ENCODE measurements at places on chromosomes 3 and 15.

GRCh38 chr15:77865106-77865610, 212.4 kb downstream of the TBC1D2B start:
- DNase-seq = no peak

DNA sequence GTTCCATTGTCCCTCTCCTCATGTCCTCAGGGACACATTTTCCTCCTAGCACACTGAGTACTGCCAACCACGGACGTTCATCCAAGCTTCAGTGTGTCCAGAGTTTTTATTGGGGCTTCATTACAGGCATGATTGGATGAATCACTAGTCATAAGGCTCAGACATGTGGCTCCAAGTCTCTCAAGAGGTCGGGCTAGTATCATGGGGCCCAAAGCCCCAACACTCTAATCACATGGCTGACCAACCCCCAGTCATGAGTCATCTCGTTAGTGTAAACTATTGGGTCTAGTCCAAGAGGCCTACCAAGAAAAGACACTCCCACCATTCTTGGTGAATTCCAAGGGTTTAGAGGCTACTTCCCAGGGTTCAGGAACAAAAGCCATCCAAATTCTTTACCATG, 4.4 kb downstream of the TERC start:
- DNase-seq = peak; percentile 83

- no peak for DNase-seq
Measured at GRCh38 chr3:161950318-161950868, 453.8 kb downstream of the OTOL1 start.

- no peak for DNase-seq
Measured at GRCh38 chr3:64228110-64228509, 2.8 kb upstream of the PRICKLE2 start.

- DNase-seq = no peak
Measured at GRCh38 chr3:20074226-20075063, 34.2 kb downstream of the KAT2B start.

GRCh38 chr3:175741951-175742350, 882.8 kb downstream of the NAALADL2 start:
- peak; percentile 57 for DNase-seq

- DNase-seq = no peak
Measured at GRCh38 chr3:174336784-174337183, 522.4 kb upstream of the NAALADL2 start.

- DNase-seq = peak; percentile 69
Measured at GRCh38 chr3:190117981-190118380, 2.7 kb downstream of the P3H2 start.

DNA sequence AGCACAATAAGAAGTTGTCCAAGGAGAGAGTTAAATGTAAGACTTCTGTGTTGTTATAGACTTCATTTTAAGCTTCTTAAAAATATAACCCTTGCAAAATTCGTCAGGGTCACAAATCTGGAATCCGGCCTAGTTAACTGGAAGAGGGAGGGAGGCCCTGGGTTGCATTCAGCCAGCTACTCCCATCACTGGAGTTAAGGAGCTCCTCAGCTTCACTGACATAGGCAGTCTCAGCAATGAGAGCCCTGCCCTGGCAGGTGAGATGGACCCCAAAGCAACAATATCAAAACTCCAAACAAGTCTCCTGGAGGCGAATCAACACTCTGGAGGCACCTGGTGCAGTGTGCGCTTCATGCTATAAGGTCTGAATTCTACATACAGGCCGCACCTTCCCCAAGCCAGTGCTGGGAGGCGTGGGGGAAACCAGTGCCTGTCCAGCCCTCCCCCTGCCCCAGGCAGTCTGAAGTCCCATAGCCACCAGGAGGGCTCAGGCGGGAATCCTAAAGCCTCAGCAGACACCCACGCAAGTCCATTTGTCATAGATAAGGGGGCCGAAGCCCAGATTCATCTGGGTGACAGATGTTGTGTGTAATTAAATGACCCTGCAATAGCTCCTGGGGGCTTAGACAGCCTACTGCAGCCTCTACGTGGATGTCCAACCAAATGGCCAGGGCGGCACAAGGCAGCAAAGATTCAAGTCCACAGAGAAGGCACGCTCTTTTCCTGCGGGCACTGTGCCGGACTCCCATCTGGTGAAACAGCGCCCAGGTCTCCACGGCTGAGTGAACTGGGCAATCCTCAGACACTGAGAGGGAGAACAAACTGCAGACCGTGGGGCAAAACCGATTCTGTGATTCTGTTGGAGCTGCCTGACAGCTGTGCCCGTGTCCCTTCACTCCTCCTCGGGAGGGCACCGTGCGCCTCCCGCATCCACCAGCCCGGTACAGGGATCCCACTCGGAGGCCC, 64.9 kb downstream of the ATP10A start:
- DNase-seq = no peak

DNA sequence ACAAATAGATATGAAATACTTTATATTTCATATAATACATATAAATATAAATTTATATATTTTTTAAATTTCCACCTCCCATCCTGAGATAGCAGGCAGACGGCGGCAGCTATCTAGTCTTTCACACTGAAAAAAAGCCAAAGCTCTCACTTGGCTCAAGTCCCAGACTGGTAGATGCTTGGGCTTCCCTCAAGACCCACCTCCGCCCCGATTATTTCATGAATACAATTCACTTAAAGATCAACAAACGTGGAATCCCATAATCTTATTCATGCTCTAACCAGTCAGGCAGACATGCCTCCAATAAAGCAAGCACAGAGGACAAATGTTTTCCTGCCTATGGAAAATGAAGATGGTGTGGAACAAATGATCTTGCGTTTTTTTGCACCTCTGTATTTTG, 275.9 kb upstream of the NR2F2 start:
- DNase-seq = peak; percentile 36

DNA sequence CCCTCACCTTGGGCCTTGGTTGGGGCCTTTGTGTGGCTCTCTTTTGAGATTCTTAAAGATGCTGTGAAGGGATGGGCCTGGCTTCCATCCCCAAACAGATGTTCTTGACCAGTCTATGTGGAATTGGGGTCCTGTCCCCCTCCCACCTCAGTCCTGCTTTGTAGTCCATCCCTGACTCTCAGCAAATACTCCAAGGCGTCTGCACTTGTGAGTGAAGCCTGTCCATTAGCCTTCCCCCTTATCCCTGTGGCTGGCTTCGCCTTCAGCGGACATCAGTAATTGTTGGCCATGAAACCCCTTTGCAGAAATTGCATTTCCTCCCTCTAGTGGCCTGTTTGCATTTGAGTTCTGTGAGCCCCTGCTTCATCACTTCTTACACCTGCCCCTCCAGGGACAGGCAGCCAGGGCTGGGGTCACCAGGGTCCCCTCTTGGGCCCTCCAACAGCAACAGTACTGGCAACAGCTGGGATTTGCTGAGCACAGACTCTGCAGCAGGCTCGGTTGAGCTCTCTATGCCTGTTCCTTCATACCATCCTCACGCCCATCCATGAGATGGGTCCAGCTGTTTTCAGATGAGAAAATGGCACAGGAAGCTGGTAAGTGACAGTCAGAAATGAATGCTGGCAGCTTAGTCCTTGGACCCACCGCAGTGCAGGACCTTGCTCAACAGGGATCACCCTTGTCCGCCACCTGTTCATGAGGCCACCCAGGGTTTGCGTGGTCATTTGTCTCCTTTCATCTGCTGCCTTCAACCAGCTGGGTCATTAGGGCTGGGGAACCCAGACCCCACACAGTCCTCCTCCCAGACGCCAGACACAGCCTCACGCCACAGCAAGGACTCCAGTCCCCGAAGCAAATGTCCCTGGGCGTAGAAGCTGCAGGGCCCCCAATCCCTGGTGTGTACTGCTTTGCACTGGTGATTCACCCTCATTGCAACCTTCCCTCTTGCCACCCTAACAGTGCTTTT, 8.9 kb upstream of the LRRK1 start:
- no peak for DNase-seq

DNA sequence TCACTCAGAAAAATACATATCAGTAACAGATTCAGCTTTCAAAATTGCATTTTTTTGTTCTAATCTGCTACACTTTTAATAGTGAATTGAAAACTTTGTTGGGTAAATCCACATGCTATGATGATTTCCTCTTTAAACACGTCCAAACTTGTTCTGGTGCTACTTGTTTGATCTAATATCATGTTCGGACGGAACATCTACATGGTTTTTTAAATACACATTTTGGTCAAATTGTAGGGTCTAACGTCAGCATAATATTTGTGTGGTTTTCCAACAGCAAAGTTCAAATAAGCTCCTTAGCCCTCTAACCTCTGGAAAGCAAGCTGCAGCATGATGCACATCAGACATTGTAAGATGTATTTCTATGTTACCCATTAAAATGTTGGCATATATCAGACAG, 98.5 kb upstream of the OSTN start:
- DNase-seq = no peak

GRCh38 chr3:57062101-57062631, 1.7 kb downstream of the SPATA12 start:
- DNase-seq = no peak

- DNase-seq = no peak
Measured at GRCh38 chr3:66158933-66159683, 61.7 kb upstream of the SLC25A26 start.

GRCh38 chr3:107674371-107674770, 151.6 kb downstream of the BBX start:
- no peak for DNase-seq

DNA sequence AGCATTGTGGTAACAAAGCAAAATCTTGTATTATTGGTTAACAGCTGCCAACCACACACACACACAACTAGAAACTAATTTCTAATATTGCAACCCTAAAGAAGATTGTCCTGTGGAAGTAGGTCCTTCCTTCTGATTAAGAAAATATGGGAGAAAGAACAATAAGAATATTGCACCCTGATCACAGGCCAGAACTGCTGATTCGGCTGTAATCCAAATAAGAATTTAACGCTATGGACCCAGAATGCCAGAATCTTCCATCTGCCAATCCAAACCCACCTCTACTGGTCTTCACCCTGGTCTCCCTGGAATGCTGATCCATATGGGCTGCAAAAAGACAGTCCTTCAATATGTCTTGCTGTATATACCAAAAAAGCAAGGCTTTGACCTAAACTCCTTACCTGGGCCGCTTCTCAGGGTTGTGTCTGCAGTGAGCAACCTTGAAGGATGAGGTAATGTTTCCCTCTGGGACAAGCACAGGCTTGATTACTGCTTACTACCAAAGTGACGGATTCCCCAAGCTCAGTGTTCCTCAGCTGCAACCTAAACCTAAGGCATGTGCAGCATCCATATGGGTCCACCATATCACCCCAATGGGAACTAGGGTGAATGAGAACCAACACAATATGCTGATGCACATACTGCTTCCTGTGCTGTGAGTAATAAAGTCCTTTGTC, 8.0 kb downstream of the CCDC14 start:
- DNase-seq = no peak

GRCh38 chr3:157110761-157111278, 49.1 kb downstream of the CCNL1 start:
- DNase-seq = no peak

DNA sequence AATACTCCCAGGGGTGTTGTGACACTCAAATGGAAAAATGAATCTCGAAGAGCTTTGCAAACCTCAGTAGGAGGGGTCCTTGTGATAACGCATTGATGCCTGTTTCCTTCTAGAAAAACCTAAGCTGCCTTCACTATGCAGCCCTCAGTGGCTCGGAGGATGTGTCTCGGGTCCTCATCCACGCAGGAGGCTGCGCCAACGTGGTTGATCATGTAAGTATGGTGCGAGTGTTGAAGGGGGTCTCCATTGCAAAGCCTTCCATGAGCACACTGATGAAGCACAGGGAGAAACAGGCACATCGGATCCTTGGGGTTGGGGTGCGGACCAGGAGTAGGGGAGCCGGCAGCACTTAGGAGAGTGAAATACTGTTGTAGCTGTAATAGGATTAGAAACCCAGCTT, 22.3 kb downstream of the ANKDD1A start:
- DNase-seq = no peak

- no peak for DNase-seq
Measured at GRCh38 chr3:138375447-138375846, 27.1 kb downstream of the MRAS start.

DNA sequence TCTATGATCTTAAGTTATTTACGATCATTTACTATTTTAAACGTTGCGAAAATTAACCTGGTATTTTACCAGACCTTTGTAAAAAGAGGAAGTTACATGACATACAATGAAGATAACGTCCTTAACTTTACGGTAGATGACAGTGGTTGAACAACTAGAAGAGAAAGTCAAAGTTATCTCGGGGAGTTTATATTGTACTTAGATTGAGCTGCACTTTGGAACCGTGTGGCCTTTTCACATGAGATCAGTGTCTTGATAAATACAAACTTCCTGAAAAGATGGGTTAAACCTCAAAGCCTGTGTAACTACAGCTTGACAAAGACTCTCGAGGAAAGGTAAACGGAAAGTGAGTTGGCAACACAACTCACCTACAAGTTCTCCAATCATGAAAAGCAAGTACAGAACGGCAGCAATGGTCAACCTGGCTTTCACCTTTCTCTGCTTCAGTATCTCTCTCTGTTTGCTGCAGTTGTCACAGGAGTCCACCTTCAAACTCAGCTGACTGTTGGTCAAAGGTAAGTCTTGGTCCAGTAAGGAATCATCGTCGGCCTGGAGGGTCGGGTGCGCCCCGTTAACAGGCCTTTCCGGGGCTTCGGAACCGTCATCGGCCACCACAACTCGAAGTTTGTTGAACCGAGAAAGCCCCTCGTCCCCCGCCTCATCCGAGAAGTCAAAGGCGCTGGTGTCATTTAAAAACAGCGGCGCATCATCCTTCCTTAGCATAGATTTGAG, 793 bp downstream of the SLC30A4 start:
- no peak for DNase-seq

GRCh38 chr15:57548835-57549234, 42.9 kb upstream of the MYZAP start:
- DNase-seq = no peak

DNA sequence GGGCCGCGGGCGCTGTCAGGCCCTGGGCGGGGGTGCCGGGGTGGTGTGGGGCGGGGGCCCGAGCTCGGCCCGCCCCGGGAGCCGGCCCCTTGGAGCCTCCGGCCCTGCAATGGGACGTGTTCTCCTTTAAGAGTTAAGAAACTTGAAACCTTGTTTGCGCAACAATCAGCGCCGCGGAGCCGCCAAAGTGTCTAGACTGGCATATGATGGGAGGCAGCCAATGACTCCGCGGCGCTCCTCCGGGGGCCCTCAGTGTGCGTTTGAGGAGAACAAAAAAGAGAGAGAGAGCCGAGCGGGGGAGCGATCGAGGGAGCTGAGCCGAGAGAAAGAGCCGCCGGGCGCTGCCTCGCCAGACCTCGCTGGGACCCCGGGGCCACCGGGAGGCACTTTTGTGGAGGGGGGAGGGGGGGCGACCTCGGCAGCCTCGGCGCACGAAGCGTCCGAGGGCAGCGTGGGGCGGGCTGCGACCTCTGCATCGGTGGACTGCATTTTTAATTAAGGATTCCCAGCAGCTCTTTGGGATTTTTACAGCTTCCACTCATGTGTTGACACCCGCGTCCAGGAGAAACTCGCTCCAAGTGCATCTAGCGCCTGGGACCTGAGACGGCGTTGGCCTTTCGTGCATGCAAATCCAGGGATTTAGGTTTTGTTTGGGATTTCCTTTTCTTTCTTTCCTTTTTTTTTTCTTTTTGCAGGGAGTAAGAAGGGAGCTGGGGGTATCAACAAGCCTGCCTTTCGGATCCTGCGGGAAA, at the start of gene SMAD6:
TSS of gene SMAD6 (plus strand) at position 202 of the 752 bp plus-strand sequence. CDS start 1,023 bp downstream, outside the sequence.
- DNase-seq = peak; percentile 99

Measured in iris pigment epithelial cell (primary cell).